ENCODE measurements at places on chromosomes 13 and 19.

GRCh38 chr19:571566-571974 lies 826 bp upstream of the BSG start:
- no peak for DNase-seq

DNA sequence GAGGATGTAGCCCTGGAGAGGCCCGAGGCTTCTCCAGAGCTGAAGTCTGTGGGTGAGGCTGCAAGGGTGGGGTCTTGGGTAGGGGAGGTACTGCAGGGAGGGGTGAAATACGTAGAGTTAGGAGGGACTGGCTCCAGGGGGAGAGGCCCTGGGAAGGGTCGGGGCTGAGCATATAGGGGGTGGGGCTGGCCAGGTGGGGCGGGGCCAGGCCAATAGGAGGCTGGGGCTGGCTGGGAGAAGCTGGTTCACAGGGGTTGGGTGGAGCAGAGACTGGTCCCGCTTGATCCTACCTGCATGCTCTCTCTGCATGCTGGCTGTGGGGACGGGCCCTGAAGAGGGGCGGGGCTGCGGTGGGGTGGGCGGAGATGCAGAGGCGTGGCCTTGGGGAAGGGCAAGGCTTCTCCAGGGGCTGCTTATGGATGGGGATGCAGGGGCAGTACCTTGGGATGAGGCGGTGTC lies 51.9 kb downstream of the CELF5 start:
- DNase-seq: no peak

DNA sequence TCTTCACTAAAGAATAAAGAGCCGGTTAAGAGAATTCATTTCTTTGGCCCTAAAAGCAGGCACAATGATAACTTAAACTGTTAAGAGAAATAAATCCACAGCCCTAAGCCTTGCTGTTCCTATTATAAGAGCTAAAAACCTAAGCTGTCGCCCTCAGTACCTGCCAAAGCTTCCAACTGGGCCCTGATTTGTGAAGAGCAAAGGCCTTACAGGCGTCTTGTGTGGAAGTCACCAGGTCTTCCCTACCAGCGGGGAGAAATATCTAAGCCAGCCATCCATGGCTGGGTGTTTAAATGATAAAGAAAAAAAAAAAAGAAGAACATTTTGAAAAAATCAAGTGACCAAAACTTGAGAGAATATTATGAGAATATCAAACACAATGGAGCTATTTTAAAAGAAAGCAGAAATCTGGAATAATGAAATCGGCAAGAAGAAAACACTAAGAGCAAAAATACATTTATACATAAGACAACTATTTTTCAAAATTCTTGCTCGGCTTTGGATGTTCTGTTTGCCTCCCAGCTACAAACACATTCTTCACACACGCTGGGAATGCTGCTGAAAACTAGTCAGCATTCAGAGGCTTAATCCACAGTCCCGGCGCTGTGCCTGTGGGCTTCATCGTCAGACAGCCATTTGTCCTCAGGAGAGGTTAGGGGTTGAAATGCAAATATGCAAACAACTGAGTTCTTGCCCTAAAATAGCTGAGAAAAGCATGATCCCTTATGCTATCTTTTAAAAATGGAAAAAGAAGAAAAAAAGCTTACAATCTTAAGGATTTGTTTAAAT lies 89.8 kb upstream of the LSM14A start:
- no peak for DNase-seq

- DNase-seq: no peak
These were observed 65.5 kb upstream of the SIAH3 start for GRCh38 chr13:45917019-45917418.

DNA sequence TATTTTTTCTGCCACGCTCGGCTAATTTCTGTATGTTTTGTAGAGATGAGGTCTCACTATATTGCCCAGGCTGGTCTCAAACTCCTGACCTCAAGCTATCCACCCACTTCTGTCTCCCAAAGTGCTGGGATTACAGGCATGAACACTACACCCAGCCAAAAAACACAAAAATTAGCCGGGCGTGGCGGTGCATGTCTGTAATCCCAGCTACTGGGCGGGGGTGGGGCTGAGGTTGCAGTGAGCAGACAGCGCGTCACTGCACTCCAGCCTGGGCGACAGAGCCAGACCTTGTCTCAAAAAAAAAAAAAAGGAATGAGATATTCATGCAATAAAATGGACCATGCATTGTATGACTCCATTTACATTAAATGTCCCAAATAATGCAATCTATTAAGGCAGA lies 32.2 kb downstream of the VASP start:
- DNase-seq: no peak

DNA sequence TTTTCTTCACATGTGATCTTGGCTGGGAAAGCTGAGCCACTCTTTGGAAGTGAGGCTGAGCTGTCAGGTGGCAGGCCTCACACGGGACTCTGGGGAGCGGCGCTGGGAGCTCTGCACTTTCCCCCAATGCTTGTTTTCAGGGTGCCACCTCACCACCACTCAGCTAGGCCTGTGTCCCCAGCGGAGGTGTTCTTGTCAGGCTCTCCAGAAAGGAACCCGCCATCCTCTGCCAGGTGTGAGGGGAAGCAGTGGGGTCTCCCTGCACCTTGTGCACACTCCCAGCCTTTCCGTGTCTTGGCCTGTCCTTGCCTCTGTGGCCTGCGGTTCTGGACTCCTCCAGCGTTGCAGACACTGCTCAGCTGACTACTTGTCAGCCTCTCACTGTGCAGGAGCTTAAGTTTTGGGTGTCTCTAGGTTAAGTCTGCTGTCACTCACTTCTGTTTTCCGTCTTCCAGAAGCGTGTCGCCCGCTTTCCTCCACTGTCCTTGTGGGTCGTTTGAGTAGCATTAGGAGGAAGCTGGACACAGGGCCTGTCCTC lies 51.9 kb downstream of the GGACT start:
- DNase-seq: no peak

- DNase-seq: peak; percentile 41
These were observed 736 bp upstream of the ZMYM5 start for GRCh38 chr13:19864024-19864745.

- no peak for DNase-seq
These were observed 21.6 kb upstream of the SIGLEC14 start for GRCh38 chr19:51668216-51668615.

DNA sequence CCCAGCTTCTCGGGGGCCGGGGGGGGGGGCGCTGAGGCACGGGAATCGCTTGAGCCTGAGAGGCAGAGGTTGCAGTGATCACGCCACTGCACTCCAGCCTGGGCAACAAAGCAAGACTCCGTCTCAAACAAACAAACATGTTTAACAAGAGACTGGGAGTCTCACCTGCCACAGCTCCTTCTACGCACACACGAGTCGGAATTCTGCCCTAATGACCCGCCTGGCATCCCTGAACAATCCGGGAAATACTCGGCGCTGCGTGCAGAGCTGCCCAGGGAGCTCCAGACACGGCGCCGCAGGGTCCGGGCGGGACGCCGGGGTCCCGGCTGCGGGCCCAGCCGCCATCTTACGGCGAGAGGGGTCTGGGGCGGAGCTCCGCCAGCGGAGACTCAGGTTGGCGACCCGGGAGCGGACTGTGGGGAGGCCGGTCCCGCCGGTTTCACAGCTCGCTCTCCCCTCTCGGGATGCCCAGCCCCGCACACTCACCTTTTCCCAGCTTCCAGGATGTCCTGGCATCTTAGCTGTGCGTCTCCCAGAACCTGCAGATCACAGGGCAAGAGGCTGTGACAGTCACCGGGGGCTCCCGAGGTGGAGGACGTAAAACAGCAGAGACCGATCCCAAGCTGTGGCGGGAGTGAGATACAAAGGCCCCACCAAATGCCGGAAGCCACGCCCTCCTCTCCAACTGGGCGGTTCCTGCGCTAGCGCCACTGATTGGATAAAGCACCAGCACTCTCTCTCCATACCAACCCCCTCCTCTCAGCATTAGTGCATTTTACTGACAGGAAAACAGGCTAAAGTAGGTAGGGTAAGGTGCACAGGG lies 23.6 kb upstream of the ZNF724 start:
- peak; percentile 75 for DNase-seq

DNA sequence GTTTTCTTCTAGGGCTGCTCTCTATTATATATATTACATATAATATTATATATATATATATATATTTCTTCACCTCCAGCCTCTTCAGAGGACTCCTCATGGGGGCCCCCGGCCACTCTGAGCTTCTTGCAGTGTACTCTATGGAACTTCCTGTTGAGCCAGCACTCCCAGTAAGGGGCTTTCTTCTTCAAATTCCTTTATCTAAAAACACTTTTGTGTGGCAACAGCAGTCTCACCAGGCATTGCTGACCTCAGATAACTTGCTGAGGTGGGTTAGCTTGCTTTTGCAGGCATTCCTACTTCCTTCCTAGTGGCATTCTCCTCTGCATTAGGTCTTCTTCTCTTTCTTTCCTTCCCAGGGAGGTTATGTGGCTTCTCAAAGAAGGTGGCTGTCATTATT lies 381.5 kb downstream of the MYO16 start:
- DNase-seq: no peak

Data from activated CD4-positive, CD25-positive, alpha-beta regulatory T cell (primary cell).